ENCODE measurements at places on chromosomes 11 and 22. TPM values are rescaled to one million over a fixed set of nuclear protein-coding genes. Genes with fewer than 3 reads are reported as not detected.

Gene RAB38
- total RNA-seq: 0.52 TPM

Gene ROM1
- 5.8 TPM for total RNA-seq

Gene CATSPERZ
- total RNA-seq: not detected

Gene OR52A1
- total RNA-seq: not detected

Gene FUT4
- total RNA-seq: 5.3 TPM

Gene OR2D2
- total RNA-seq: 0.13 TPM

Gene PRDM11
- 9.1 TPM for total RNA-seq

Gene RTN4R
- 0.76 TPM for total RNA-seq

Gene P2RX6
- total RNA-seq: 20.8 TPM

Gene MFNG
- 0.30 TPM for total RNA-seq

Gene OR10G7
- not detected for total RNA-seq

Gene ARL14EP
- 23.4 TPM for total RNA-seq

Gene NPTXR
- 7.8 TPM for total RNA-seq

Gene FAM227A
- 1.1 TPM for total RNA-seq

Gene NUCB2
- total RNA-seq: 110 TPM

Gene OR10D3
- not detected for total RNA-seq

Gene KIF18A
- 6.8 TPM for total RNA-seq

Gene GSC2
- not detected for total RNA-seq

Gene TIRAP
- 4.5 TPM for total RNA-seq

Gene DDX17
- 423 TPM for total RNA-seq

Gene HINFP
- total RNA-seq: 17.1 TPM

Gene SCGB2A2
- not detected for total RNA-seq

Gene EWSR1
- total RNA-seq: 105 TPM

Gene LIF
- 46.1 TPM for total RNA-seq

Gene VSIG2
- total RNA-seq: not detected

Gene SULT4A1
- 0.20 TPM for total RNA-seq

Gene DCHS1
- 6.6 TPM for total RNA-seq

Gene NAT10
- total RNA-seq: 24.9 TPM

Gene HBB
- not detected for total RNA-seq

Gene ALDH3B1
- total RNA-seq: 25.6 TPM

Gene APOL6
- total RNA-seq: 9.4 TPM

Gene TTC36
- total RNA-seq: 1.3 TPM

Gene MGAT3
- total RNA-seq: 1.3 TPM

Gene KCNJ4
- 0.03 TPM for total RNA-seq

Gene FIBIN
- 28.8 TPM for total RNA-seq

Gene SCN4B
- 0.07 TPM for total RNA-seq

Gene SLC6A5
- not detected for total RNA-seq

Gene APIP
- total RNA-seq: 13.6 TPM

Gene NAALAD2
- 0.46 TPM for total RNA-seq

Gene MTNR1B
- not detected for total RNA-seq

Gene IFITM10
- total RNA-seq: 1.9 TPM

Gene PRR33
- total RNA-seq: not detected

All from smooth muscle cell of the pulmonary artery (primary cell).